ENCODE measurements at places on chromosomes 5 and 9.
A peak's percentile ranks its signal among the peaks of the same experiment; 100 is the strongest.

DNA sequence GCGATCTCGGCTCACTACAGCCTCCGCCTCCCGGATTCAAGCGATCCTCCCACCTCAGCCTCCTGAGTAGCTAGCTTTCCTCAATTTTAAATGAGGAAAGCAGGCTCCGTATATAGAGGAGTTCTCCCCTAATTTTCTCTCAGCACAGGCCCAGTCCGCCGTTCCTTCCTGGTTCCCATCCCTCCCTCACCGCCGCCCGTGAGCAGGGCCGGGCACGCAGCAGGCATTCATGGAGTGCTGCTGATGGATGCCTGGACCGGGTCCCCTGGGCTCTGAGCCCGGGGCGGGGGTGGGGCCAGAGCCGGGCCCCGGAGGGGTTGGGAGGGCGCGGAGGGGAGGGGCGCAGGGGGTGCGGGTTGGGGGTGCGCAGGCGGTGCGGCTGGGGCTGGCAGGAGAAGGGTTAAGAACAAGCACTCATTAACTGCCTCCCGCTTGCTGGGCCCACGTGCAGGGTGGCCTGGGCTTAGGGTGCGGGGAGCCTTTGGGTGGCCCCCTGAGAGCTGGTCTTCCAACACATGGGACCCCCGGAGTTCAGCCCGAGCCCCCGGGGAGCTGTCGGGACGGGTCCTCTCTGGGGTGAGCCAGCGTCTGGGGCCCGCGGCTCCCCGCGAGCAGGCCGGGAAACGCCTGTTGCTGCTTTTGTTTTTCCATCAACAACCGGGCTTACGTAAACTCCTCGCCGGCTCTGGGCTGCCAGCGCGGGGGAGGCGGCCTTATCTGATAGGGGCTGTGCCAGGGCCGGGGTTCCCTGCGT lies 33.7 kb downstream of the LHX2 start:
- no peak for DNase-seq

GRCh38 chr5:16588434-16589214 lies 28.2 kb downstream of the RETREG1 start:
- no peak for DNase-seq

GRCh38 chr5:123527190-123527589 lies 15.2 kb downstream of the CSNK1G3 start:
- DNase-seq = no peak

DNA sequence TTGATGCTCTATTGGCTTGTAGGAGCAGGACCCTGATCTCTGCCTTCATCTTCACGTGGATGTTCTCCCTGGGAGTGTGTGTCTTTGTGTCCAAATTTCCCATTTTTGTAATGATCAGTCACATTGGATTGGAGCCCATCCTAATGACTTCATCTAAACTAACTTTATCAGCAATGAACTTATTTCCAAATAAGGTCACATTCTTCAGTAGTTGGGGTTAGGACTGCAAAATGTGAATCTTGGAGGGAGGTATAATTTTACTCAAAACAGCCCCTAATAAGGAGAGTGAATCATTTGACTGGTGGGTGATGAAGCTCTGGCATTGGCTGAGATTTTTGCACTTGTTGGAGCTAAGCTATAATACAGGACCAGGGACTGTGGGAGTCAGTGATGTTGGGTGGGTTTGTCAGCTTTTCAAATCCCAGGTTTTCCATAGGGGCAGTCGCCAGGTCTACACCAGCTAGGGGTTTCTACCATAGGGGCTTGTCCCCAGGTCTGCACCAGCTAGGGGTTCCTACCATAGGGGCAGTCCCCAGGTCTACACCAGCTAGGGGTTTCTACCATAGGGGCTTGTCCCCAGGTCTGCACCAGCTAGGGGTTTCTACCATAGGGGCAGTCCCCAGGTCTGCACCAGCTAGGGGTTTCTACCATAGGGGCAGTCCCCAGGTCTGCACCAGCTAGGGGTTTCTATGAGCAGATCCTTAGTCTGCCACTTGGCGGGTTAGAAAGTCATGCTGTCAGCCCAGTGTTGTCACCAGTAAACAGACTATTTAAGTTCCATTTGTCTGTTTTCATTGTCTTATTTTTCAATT lies 382.6 kb upstream of the DAP start:
- DNase-seq = no peak

GRCh38 chr9:137785704-137786161 lies 91.8 kb upstream of the CACNA1B start:
- no peak for DNase-seq

GRCh38 chr5:142143878-142144277 lies 35.3 kb downstream of the NDFIP1 start:
- DNase-seq = peak; percentile 30

DNA sequence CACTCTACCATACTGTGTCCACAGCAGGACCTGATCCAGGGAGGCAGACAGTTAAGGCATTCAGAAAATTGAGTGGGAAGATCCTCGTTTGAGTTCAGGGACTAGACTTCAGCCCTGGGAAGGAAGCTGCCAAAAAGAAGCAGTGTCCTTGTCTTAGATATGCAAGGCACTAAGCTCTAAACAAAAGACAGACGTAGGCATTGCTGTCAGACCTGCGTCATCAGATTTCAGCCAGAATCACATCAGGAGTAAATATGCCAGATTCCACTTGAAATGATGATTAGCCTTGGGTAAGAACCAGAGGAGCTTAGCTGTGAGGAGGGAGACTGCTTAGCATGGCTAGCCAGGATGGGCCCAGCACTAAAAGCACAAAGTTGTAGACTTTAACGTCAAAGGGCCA lies 56.7 kb downstream of the MAMDC2 start:
- DNase-seq = no peak

Measured in inflammatory macrophage (primary cell).